ENCODE measurements at places on chromosomes 3 and 15. TPM values are rescaled to one million over a fixed set of nuclear protein-coding genes. Genes with fewer than 3 reads are reported as not detected.

DNA sequence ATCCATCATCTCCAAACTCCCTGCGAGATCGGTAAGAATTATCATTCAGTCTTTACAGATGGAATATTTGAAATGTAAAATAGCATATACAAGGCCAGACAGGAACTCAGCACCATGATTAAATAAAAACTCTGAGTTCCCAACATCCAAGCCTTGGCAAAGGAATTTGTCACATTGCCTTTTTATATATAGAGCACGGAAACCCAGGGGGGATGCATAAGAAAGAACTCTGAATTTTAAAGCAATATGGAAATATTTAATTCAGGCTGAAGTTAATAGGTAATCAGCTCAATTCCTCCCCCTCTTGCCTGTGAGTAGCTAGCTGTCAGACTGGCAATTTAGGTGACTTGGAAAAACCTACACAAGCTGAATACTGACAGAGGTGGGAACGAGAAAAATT lies 217.9 kb upstream of the KCNMB2 start:
- DNase-seq = no peak

DNA sequence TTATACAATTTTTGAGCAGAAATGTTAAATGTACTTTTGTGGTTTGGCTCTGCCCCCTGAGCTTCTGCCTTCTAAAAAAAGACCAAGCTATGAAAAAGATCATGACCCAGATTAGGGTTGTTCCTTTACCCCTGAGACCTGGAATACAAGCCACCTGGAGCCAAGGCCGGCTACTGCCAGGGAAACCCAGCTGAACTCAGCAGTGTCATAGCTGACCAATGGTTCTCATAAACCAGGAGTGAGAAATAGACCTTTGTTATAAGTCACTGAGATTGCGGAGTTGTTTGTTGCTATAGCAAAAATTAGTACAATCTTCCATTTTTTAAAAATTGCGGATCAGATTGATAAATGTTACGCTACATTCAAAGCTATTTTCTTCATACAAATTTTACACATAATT lies 1261.7 kb downstream of the ROBO1 start:
- no peak for DNase-seq

DNA sequence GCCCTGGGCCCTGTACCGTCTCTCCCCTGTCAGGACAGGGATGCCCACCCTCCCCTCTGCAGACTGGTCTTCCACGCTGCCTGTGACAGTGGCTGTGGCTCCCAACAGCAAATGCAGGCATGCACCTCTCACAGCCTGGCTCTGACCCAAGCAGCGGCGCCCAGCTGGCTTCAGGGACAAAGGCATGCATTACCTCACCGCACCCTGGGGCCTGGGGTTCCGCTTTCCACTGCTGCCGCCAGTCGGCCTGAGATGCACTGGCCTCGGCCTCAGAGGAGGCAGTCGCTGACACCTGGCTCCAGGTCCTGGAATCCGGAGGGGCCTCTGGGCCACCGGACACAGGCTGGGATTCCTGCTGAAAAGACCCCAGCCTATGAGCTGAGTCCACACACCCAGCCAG lies 70.3 kb downstream of the SCN5A start:
- peak; percentile 17 for DNase-seq

GRCh38 chr15:33152502-33153109 lies 41.9 kb downstream of the FMN1 start:
- no peak for DNase-seq

DNA sequence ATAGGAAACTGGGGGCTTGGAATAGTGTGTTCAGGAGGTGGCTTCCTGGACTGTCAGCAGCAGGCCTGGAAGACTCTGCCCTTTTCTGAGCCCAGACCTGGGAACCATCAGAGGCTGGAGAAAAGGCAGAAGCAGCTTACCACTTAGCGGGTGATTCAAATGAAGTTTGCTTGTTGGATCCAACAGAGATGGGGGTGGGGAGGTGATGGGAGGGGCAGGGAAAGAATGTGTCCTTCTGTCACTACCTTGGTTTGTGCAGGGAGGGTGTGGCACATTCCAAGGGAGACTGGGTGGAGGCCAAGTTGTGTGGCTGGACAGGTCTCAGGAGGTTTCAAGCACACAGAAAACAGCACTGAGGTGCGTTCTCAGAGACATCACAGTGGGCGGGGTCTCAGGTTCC lies 58.8 kb downstream of the TRAK1 start:
- no peak for DNase-seq

- DNase-seq = no peak
Measured at GRCh38 chr15:62413153-62413552, 248.1 kb upstream of the C2CD4B start.

DNA sequence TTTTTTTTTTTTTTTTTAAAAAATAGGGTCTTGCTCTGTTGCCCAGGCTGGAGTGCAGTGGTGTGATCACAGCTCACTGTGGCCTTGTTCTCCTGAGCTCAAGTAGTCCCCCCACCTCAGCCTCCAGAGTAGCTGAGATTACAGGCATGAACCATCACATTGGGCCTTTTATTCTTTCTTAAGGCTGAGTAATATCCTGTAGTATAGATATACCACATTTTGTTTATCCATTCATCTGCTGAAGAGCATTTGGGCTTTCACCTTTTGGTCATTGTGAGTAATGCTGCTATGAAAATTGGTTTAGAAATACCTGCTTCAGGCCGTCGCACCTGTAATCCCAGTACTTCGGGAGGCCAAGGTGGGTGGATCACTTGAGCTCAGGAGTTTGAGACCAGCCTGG lies 42.6 kb downstream of the PAQR5 start:
- DNase-seq = no peak

DNA sequence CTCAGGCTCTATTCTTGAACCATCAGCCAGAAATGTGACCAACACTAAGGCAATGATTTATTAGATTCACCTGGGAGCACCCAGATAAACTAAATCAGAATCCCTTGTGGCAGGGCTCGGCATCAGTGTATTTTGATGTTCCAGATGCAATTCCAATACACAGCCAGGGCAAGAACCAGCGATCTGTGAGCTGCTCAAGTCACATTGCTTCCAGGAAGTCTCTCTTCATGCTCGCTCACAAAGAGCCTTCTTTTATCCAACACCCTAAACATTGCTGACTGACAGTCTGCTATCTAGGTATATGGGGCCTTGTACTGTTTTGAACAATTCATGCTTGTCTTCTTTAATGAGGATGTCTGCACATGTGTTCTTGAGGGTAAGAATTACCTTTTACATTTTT lies 40.9 kb upstream of the GOLGA8J start:
- no peak for DNase-seq

PRTG gene
- polyA plus RNA-seq = 24.7 TPM

- no peak for DNase-seq
Measured at GRCh38 chr3:126620738-126621137, 34.2 kb downstream of the TXNRD3 start.

- no peak for DNase-seq
Measured at GRCh38 chr3:132983143-132983770, 54.9 kb upstream of the TMEM108 start.

DNA sequence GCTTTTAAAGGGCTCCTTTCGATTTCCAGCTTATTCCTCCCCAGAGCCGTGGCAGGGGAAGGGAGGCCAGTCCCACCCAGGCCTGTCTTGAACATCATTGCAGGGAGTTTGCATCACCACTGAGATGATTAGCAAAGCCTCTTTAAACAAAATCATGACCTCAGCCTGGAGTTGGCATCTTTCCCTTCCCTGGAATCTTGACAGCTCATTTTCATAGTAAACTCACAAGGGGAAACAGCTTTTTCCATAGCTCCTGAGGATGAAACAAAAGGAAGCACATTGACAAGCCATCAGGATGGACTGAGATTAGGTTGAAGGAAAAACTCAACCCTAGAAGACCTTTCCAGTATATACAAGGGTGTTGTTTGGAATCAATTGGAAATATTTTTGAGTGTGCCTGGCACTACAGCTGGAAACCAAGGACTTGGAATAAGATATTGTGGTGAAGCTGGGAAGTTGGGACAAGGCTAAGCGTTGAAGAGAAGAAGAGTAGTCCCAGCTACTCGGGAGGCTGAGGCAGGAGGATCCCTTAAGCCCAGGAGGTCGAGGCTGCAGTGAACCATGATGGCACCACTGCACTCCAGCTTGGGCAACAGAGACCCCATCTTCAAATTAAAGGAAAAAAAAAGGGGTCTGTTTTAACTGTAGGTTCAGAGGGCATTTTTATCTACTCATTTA lies 3.1 kb upstream of the LARP6 start:
- DNase-seq = peak; percentile 99

NECTIN3 gene
- polyA plus RNA-seq = 22.8 TPM

- DNase-seq = no peak
Measured at GRCh38 chr15:91961357-91961756, 107.8 kb downstream of the SLCO3A1 start.

- peak; percentile 93 for DNase-seq
Measured at GRCh38 chr15:69058830-69059556, 44.5 kb downstream of the NOX5 start.
